Fibroblast of the conjunctiva (primary cell): ENCODE measurements at places on chromosomes 7 and 10.

DNA sequence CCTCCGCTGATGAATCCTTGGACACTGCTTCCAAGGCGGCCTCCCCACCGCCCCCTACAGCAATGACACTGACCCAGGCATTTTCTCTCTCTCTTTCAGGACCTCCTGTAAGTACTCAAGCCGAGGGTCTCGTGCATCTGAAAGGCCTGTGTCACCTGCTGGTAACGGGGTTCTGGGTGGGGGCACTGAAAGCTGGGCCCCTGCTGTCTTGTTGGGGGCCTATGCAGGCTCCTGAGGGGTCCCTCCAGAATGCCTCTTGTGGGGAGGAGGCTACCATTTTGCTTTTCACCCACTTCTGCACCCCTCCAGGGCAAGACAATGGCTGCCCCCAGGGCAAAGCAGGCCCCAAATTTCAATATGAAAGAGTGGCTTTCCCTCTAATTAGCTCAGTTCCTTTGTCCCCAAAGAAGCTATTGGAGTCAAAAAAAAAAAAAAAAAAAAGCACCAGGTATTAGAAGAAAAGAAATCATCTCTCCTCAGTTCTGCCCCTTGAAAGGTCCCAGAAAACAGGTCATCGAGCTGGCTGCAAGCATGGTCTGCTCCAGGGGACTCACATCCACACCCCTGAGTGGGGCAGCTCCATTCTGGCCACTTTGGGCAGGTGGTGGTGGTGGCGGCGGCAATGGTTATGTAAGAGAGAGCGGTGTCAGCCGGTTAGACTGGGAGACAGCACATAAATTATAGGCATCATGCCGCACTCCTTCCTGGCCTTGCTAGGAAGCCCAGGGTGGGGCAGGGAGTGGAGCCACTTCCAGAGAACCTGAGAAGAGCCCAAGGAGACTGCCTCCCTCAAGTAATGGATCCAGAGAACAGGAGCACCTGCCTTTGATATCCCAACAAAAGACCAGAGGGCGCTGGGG is 66.2 kb downstream of the COL13A1 start:
- DNase-seq, result no peak

DNA sequence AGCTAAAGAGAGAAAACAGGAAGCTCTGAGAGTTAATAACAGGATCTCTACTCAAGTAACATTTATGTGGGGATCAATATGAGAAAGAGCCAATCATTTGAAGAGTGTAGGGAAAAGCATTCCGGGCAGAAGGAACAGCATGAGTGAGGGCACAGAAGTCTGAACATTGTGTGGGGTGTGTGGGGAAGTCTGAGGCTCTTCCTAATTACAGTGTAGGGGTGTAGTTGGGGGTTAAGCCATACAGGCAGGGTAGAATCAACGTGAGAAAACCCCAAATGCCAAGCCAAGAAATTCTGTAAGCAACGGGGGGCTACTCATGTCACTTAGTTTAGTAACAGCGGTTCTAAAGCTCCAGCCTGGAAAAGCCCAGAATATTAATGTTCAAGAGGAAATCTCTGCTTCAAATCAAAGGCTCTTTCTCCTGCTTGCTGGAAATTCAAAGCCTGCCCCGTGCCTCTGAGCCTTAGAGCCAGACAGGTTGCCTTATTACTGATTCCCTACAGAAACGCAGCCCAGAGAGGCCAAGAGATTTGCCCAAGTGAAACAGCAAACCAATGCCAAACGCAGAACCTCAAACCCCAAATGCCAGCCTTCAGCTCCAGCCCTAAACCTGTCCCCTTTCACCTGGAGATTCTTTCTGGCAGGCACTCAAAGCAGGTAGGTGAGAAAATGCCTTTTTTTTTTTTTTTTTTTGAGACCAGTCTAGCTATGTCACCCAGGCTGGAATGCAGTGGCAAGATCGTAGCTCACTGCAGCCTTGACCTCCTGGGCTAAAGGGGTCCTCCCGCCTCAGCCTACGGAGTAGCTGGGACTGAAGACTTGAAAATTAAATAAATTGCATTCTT is 36.1 kb downstream of the DNAJB12 start:
- DNase-seq, result no peak

- DNase-seq, result no peak
Measured at GRCh38 chr10:5563991-5564536, 39.3 kb downstream of the CALML3 start.

GRCh38 chr10:127313996-127314700 is 117.8 kb upstream of the INSYN2A start:
- no peak for DNase-seq

DNA sequence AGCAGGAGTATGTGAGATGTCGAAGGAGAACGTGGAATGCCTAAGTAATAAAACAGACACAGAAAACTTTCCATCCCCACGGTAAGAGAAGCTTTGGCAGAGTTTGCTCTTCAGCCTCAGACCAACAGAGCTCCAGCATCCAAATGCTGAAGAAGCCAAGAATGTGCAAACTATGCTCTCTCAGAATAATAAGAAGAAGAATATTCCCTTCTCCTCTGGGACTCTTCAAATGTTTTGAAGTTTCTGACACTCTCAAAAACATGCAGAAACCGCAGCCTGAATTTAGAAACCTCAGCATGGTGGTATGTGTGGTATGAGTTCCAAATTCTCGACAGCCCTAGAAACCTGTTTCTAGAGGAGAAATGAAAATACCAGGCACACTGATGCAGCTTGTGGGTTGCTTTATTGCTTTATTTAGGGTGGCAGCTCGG is 113.3 kb downstream of the KCNMA1 start:
- DNase-seq, result peak; percentile 69

GRCh38 chr10:89367529-89367928 is 10.3 kb upstream of the IFIT1B start:
- no peak for DNase-seq

- no peak for DNase-seq
Measured at GRCh38 chr10:88800152-88801125, 2.1 kb upstream of the LIPM start.
